CD4-positive, alpha-beta T cell (primary cell): ENCODE measurements at places on chromosomes 5 and 9.
A peak's percentile ranks its signal among the peaks of the same experiment; 100 is the strongest.

- no peak for DNase-seq
Observed at GRCh38 chr9:93265972-93266371, 82.0 kb downstream of the WNK2 start.

DNA sequence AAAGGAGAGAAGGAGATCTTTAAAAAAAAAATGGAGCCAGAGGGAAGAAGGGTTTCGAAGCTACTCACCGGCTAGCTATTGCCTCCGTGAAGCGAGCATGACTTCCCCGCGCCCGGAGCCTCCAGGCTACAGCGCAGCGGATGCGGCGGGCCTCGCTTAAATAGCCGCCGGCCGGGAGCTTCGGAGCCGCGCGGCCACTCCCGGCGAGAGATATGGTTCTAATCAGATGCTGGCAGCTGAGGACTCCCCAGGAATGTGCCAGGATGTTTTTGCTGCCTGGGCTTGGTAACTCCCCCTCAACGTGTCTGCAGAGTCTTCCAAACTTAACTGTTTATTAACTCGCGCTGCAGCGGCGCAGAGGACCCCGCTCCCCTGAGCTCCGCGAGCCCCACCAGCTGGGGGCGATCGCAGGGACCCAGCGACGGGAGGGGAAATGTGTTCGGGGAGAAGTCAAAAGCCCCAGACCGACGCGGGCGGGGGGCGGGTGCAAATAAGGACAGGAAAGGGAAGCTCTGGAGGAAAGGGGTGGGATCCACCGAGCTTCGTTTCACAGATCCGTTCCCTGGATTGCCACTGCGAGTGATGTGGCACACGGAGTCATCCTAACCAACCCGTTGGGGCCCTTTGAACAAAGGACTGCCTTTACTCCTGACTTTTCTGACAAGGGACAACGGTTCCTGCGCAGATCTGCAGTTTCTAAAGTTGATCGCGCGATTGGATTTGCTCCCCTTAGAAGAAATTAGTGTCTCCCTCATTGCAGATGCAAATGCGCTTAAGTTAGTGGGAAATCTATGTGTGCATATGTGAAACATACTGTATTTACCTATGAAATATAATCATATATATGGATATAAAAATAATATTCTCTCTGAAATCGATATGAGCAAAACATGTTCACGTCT lies at the start of gene DAB2:
TSS of gene DAB2 (minus strand) at position 245 of the 902 bp plus-strand sequence. CDS start 30,660 bp downstream, outside the sequence.
- DNase-seq: peak; percentile 32

- DNase-seq: no peak
Observed at GRCh38 chr5:29811914-29812679, 1381.4 kb upstream of the CDH6 start.

- DNase-seq: no peak
Observed at GRCh38 chr5:80504833-80505232, 16.9 kb downstream of the FAM151B start.

DNA sequence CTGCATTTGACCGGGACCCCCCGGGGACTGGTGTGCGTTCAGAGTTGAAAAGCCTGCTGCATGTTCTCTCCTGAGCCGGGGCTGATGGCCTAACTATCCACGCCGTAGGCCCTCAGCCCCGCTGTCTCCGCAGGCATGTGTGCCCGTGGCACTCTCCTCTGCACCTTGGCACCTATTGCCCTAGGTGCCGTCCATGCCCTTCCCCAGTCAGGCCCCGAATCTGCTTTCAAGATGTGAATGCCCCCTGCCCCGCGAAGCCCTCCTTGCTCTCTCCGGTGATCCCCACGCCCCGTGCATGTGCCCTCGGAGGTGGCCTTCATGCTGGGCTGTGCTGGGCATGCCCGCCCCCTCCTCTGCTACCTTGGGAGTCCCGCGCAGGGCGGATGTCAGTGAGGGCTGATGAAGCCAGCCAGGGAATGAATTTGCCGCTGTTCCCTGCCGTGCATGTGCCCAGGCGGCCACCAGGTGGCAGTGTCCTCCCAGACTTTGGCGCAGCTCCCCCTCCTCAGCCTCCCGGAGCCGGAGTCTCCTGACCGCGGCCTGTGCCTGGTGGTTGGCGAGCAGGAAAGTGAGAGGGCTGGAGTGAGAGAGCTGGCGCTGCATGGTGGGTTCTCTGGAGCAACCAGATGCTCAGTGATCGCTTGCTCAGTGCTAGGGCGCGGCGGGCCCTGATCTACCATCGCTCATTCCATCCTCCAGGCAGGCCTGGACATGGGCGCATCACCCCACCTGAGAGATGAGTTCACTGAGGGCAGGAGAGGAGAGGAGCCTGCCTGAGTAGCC lies 112.9 kb upstream of the LMX1B start:
- peak; percentile 50 for DNase-seq

- no peak for DNase-seq
Observed at GRCh38 chr5:158163451-158164295, 304.7 kb upstream of the CLINT1 start.

- DNase-seq: no peak
Observed at GRCh38 chr5:14935341-14935740, 63.8 kb upstream of the ANKH start.

GRCh38 chr5:78300464-78301045 lies 6.1 kb upstream of the AP3B1 start:
- DNase-seq: no peak

- DNase-seq: no peak
Observed at GRCh38 chr9:109098171-109098959, 21.4 kb downstream of the TMEM245 start.

GRCh38 chr5:165196961-165197360 lies 1691.5 kb downstream of the MAT2B start:
- DNase-seq: no peak

GRCh38 chr5:140344683-140345423 lies 1.6 kb downstream of the HBEGF start:
- no peak for DNase-seq

DNA sequence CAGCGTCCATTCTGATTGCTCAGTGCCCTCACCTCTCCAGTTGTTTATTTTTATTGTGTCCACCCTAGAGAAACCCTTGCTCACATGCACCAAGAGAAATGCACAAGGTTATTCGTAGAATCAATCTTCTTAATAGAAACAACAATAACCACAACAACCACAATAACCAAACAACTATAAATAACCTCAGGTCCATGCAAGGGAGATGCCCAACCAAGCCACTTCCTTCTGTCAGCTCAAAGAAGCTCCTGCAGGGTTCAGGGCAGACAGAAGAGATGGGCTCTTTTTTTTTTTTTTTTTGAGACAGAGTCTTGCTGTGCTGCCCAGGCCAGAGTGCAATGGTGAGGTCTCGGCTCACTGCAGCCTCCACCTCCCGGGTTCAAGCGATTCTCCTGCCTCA lies 14.9 kb upstream of the TCOF1 start:
- peak; percentile 7 for DNase-seq

GRCh38 chr9:4114569-4115505 lies 185.0 kb downstream of the GLIS3 start:
- no peak for DNase-seq

GRCh38 chr5:152595405-152595804 lies 190.3 kb upstream of the NMUR2 start:
- DNase-seq: no peak

- no peak for DNase-seq
Observed at GRCh38 chr5:143693651-143694252, 118.2 kb upstream of the HMHB1 start.

GRCh38 chr5:128537221-128537999 lies 635 bp downstream of the FBN2 start:
- DNase-seq: no peak

- no peak for DNase-seq
Observed at GRCh38 chr5:131396015-131396414, 132.2 kb downstream of the CDC42SE2 start.

GRCh38 chr5:82334856-82335255 lies 56.7 kb upstream of the RPS23 start:
- DNase-seq: no peak

DNA sequence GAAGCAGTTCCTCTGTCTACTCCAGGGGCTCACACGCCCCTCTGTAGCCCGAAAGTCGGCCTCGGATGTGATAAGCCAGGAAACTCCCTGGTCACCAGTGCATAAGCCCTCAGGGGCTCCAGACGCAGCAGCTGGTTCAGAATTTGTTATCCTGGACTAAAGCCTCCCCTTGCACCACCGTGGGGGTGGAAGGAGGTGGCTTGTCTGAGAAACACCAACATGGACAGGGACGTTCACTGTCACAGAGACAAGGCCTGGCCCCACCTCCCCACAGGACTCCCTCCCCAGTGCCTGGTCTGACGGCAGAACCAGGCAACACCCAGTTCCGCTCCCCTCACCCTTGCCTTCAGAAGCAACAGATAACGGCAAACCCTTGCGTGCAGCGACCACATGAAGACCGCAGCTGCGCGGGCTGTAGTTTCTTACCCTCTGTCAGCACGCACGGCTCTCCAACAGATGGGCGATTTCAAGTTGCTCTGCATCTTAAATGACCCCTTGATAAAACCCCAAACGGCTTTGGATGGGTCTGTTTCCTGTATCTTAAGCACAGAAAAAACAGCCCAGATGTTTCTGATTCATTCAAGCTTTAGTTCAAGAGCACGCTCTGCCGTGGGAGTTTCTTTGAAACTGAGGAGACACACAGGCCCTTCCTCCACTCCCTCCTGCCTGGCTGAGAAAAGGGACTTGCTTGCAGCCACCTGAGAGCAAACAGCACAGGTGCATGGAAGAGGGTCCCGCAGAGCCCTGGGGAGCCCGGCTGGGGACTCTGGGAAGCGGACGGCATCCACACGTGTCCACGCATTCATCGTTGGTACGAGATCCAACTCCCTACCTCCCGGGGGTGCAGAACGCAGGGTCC lies 44.7 kb upstream of the NKD2 start:
- no peak for DNase-seq

- peak; percentile 35 for DNase-seq
Observed at GRCh38 chr9:127451858-127452656, 747 bp downstream of the LRSAM1 start.

DNA sequence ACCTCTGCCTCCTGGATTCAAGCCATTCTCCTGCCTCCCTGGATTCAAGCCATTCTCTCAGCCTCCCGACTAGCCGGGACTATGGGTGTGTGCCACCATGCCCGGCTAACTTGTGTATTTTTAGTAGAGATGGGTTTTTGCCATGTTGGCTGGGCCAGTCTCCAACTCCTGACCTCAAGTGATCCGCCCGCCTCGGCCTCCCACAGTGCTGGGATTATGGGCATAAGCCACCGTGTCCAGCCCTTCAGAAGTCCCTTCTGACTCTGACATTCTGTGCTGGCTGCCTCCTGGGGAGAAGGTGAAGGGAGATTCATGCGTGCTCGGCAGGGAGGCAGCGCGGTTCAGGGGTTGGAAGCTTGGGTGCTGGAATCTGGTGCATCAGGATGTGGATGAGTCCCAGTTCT lies 28.8 kb downstream of the PRRX2 start:
- DNase-seq: no peak

GRCh38 chr5:96283589-96283988 lies 149.5 kb downstream of the PCSK1 start:
- no peak for DNase-seq

- DNase-seq: no peak
Observed at GRCh38 chr5:101390151-101390908, 487.2 kb upstream of the ST8SIA4 start.

GRCh38 chr5:9587135-9587534 lies 41.3 kb upstream of the SEMA5A start:
- no peak for DNase-seq
